ENCODE measurements at places on chromosomes 1 and 21.
A peak's percentile ranks its signal among the peaks of the same experiment; 100 is the strongest.

DNA sequence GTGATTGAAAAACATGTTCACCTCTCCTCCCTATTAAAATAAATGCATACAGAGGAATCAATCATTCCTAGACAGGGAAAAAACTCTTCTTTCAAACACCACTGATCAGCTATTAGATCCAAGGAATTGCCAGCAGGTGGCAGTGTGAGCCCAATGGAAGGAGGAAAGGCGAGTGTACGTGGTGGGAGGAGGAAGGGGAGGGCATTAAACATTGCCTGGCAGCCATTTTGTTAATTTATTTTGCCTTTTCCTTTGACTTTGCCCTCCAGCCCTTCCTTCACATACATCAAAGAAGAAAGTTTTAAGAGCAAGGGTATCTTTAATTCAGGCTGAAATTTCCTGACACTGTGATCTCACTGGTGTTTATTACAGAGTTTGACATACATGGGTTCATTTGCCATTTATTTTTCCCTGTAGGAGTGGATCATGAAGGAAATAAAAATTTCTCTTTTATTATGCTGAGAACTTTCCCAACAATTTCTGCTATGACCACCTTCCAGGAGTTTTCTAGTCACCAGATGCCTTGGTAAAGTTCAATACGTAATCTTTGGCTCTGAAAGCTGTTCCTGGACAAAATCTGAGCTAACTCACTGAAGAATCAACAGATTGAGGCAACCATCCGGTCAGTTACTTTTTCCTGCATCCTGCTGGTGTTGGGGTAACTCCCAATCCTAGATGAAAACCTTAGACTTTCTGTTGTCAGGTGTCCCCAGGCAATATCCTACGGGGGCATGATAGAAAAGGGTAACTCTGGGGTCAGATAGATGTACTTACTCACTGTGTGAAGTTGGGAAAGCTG is 1.9 kb upstream of the GNAI3 start:
- DNase-seq = peak; percentile 88

DNA sequence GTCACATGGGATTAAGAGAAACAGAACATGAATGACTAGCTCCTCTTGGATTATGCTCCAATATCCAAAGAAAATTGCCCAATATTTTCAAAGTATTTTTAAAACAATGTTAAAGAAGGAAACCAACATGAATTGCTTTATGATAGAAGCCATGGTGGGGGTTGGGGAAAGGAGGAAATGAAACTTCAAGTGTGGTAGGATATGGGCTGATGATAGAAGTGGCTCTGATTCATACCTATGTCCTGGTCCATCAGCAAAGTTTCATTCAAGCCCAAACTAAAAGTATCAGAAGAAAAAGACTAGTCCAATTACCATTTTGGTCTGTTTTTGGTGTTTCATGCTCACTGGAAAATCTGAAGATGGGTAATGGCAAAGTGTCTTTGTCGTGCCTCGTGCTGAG is 104.2 kb upstream of the PROX1 start:
- no peak for DNase-seq

GRCh38 chr21:42855171-42855936 is 24.0 kb downstream of the WDR4 start:
- DNase-seq = no peak

GRCh38 chr1:244654108-244655038 is 1.4 kb downstream of the DESI2 start:
- DNase-seq = peak; percentile 18

- DNase-seq = peak; percentile 53
Observed at GRCh38 chr21:27365394-27365793, 398.5 kb upstream of the ADAMTS5 start.

GRCh38 chr21:26085882-26086281 is 84.7 kb downstream of the APP start:
- no peak for DNase-seq

DNA sequence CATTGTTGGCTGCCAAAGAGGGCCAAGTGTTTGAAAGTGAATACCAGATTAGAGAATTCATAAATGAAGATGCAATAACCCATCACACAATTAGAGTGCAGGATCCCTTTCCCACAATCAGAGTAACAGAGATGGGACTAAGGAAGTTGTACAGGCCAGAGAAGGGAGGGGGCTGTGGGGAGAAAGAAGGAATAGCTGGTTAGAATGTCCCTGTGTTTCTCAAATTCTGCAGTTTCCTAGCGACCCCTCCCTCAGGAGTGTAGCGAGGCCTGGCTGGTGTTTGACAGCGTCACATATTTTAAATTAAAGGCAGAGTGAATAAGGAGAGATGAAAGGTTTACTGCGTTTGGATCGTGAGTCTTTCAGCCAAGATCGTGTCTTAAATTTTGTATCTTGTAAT is 58.1 kb downstream of the GALNT2 start:
- no peak for DNase-seq

All from fibroblast of skin of right biceps (primary cell).